ENCODE measurements at places on chromosomes 5 and 9. TPM values are rescaled to one million over a fixed set of nuclear protein-coding genes. Genes with fewer than 3 reads are reported as not detected.

GRCh38 chr9:109792951-109793546, 13.1 kb downstream of the PALM2AKAP2 start:
- DNase-seq, result no peak

GRCh38 chr5:106019261-106019660, 1651.5 kb downstream of the EFNA5 start:
- no peak for DNase-seq

DNA sequence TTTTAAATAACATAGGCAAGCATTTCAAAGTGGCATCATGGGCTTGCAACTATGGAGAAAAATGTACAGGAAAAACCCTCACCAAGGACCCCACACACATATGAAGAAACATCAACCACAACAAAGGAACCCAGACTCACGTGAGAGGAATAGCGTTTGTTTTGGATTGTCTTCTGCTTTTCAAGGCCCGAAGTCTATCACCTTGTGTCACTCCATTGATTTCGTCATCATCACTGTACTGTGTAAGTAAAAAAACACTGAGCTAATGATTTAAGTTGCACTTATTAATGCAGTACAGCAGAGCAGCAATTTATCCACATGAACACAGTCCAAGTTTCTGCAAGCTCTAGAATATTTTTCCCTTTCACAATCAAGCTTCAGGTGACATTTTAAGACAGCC, 72.4 kb downstream of the HABP4 start:
- DNase-seq, result no peak

GRCh38 chr5:81850501-81851357, 99.8 kb upstream of the SSBP2 start:
- DNase-seq, result no peak

DNA sequence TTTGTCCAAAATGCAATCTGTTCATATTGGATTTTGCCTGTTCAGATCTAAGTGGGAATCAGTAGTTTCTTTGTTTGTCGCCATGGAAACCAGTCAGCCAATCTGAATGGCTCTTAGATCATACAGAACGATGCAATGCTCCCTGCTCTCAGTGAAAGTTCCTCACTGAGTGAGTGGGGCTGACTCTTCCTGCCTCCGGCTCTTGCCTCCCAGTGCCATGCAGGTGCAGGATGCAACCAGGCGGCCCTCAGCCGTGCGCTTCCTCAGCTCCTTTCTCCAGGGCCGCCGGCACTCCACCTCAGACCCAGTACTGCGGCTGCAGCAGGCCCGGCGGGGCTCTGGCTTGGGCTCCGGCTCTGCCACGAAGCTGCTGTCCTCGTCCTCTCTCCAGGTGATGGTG, at the start of gene PTPDC1:
TSS of gene PTPDC1 (plus strand) at position 151 of the 400 bp plus-strand sequence. CDS start at position 218, 67 bp downstream.
- no peak for DNase-seq

- no peak for DNase-seq
These were observed 85.8 kb upstream of the S1PR3 start for GRCh38 chr9:88905506-88905905.

DNA sequence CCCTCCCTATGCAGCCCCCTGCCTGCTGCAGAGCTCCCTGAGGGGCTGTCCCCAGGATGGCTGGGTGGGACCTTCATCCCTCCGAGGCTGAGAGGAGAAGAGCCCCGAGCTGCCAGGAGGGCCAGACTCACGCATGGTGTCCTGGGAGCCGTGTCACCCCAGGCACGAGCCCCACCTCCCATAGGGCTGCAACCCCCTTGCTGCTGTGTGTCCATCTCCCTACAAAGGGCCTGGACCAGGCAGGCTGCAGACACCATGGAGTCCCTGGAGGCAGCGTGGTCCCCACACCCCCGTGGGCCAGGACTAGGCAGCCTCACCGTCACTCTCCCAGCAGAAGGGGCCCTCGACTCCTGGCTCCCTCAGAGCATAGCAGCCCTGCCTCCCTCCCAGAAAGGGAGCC, 11.2 kb upstream of the SEC16A start:
- no peak for DNase-seq

GRCh38 chr5:170536525-170536924, 32.7 kb downstream of the KCNIP1 start:
- no peak for DNase-seq

Gene SLC6A19
- not detected for total RNA-seq

Gene TUSC1
- not detected for total RNA-seq
